Activated CD4-positive, alpha-beta memory T cell treated with anti-CD3 and anti-CD28 coated beads, Interleukin-2, amount 10 ng/mL, durations not matched to agents 7 days and 5 days (primary cell): ENCODE measurements at places on chromosomes 7 and 10. TPM values are rescaled to one million over a fixed set of nuclear protein-coding genes. Genes with fewer than 3 reads are reported as not detected.

The ADRA2A gene
- total RNA-seq = not detected

GRCh38 chr10:78808736-78809367 is 259.9 kb upstream of the ZMIZ1 start:
- DNase-seq = no peak

The TMEM140 gene
- total RNA-seq = 37.1 TPM

The ZNF277 gene
- 27.6 TPM for total RNA-seq

The FOXI2 gene
- not detected for total RNA-seq

The SPDYE5 gene
- not detected for total RNA-seq

DNA sequence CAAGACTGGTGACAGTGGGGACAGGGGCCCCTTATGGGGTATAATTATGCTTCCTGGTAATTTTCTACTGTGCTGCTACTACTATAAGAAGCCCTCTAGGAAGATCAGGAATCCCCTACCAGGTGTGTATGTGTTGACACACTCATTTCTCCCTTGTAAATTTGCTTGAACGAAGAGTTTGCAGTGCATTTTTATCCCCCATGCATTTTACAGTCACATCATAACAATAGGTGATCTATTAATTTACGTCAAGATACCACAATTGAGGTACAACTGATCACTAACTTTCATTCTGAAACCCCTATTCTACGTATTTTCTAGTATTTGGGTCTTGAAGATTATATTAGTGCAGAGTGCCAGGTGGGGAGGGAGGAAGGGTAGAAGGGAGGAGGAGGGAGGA is 252.2 kb downstream of the NSUN6 start:
- DNase-seq = no peak

GRCh38 chr10:78222096-78222790 is 188.6 kb downstream of the RPS24 start:
- no peak for DNase-seq

DNA sequence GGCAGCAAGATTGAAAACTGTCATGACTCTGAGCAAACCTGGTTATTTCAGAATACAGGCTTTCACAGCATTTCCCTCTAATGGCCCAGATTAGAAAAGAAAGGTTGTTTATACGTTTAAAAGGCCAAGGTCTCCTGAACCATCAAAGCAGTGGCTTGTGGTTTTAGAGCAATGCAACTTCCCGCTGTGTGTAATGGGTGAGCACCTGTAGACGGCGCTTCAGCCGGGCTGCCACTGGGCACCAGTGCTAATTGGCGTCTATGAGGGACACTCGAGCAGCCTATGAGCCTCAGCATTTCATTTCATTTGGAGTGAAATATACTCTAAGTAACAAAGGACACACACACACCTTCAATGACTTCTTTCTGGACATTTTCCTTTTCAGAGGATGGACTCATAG is 671.0 kb upstream of the FZD8 start:
- no peak for DNase-seq

GRCh38 chr7:55568613-55569268 is 3.6 kb downstream of the VOPP1 start:
- no peak for DNase-seq

DNA sequence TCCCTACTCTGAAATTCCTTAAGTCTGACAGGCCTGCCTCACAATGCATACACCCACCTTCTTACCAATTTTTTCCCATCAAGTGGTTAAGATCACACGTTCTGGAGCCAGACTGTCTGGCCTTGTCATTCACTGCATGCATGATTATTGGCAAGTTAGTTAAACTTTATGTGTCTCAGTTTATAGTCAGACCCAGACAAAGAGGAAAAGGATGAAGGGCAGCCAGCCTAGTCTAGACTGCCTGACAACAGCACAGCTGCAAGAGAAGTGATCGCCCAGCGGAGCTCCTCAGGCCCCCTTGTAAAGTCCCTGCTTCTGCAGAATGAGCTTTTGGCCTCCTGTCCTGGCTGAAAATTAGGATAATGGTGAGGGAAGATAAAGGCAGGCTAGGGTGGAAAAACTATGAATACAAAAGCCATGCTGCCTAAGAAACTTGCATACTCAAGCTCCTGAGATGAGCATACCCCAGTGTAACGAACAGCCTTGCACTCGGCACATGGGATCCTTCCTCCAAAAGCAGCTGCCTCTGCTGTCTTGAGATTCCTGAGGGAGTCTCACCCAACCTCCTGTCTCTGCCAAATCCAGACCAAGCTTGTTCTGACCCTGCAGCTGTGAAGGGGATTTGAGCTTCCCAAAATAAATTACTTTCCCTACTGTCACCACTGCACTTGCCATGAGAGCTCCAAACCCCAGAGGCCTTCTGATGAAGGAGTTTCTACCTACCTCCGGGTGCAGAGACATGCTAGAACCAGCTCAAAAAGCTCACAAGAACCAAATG is 26.7 kb upstream of the MRLN start:
- no peak for DNase-seq

DNA sequence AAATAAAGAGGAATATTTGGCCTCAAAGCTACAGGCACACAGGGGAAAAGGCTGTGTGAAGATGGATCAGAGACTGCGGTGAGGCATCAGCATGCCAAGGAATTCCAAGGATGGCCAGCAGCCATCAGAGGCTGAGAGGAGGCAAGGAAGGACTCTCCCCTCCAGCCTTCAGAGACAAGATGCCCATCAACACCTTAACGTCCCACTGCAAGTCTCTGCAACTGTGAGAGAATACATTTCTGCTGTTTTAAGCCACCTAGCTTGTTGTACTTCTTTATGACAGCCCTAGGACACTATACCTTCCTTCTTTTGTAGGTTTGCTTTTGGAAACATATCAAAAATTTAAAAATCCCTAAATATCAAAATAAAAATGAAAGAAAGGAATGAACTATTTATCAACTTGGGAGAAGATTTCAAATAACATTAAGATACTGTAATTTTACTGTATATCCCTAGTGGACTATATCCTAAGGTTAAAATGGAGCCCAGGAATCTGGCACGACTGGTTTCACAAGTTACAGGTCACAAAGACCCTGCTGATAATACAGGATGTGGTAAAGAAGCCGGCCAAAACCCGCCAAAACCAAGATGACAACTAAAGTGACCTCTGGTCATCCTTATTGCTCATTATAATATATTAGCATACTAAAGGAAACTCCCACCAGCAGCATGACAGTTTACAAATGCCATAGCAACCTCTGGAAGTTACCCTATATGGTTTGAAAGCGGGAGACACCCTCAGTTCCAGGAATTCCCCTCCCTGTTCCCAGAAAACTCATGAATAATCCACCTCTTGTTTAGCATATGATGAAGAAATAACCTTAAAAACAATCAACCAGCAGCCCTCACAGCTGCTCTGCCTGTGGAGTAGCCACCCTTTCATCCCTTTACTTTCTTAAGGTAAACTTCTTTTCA is 185.2 kb downstream of the AVL9 start:
- no peak for DNase-seq

DNA sequence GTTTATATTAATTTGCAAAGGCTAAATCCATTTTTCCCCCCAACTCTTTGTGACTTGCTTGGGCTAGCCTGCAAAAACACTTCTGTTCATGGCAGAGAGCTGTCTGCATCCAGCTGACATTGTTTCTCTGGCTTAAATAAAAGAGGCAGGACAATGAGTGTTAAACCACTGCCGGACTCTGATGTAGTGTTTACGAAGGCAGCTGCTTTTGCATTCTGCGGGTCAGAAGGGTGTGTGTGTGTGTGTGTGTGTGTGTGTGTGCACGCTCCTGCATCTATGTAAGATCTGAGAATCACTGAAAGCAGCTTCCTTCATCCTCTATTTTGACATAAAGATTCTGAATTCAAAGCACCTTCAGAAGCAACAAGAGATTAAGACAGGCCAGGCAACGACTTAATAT is 28.3 kb downstream of the NRP1 start:
- no peak for DNase-seq

DNA sequence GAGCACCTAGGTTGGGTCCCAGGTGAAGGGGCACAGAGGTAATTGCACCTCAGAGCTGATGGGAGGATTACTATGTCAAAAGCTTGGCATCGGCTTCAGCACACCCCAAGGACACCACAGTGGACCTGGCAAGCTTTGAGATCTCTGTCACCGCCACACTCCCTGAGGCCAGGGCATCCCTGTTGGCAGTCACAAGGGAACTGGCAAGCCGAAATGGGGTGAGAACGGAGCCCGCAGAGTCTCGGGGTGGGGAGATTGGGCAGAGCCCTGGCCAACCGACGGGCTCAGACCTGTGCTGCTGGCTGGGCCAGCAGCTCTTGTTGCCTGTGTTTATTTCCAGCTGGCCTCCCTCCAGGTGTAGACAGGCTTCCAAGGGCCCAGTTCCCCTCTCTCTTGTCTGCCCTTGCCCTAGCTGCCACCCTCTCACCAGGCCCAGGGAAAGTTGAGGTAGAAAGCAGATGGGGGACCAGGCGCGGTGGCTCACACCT is 2.5 kb downstream of the HSPB1 start:
- DNase-seq = no peak

GRCh38 chr10:58925381-58925780 is 251.1 kb upstream of the PHYHIPL start:
- no peak for DNase-seq

- DNase-seq = no peak
These were observed 119.0 kb downstream of the BTAF1 start for GRCh38 chr10:92042541-92042940.

- DNase-seq = no peak
These were observed 250.4 kb downstream of the FZD1 start for GRCh38 chr7:91514591-91514990.

The NPY4R2 gene
- not detected for total RNA-seq

GRCh38 chr10:110980807-110981206 is 61.4 kb downstream of the SHOC2 start:
- no peak for DNase-seq

GRCh38 chr7:542713-543500 is 23.3 kb upstream of the PDGFA start:
- no peak for DNase-seq

The CDHR1 gene
- 0.38 TPM for total RNA-seq

- DNase-seq = no peak
These were observed 296.5 kb upstream of the PHF14 start for GRCh38 chr7:10677211-10677610.
